ENCODE measurements at places on chromosomes 2 and 18.

DNA sequence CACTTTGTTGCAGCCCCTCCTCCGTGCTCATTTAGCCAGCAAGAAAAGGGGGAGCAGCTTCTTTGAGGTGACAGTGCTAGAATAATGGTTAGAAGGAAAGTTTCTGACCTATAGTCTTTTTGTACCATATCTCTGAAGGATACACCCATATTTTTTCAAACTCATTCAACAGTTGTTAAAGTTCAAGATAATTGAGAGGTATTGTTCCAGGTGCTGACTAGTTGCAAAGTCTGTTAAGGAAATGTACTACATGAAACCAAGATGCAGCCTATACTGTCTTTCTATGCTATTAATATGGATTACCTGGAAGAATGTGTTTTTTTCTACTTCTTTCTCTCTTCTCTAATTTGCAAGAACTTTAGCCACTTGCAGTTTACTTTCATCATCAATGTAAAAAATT lies 495.0 kb downstream of the PARD3B start:
- DNase-seq, result no peak

- DNase-seq, result no peak
Measured at GRCh38 chr18:48003426-48004349, 73.2 kb upstream of the SMAD2 start.

GRCh38 chr18:54127759-54128378 lies 96.6 kb downstream of the MBD2 start:
- DNase-seq, result peak; percentile 47

- no peak for DNase-seq
Measured at GRCh38 chr2:69798909-69799526, 30.4 kb upstream of the GMCL1 start.

GRCh38 chr2:28552045-28552823 lies 56.4 kb downstream of the PLB1 start:
- no peak for DNase-seq

DNA sequence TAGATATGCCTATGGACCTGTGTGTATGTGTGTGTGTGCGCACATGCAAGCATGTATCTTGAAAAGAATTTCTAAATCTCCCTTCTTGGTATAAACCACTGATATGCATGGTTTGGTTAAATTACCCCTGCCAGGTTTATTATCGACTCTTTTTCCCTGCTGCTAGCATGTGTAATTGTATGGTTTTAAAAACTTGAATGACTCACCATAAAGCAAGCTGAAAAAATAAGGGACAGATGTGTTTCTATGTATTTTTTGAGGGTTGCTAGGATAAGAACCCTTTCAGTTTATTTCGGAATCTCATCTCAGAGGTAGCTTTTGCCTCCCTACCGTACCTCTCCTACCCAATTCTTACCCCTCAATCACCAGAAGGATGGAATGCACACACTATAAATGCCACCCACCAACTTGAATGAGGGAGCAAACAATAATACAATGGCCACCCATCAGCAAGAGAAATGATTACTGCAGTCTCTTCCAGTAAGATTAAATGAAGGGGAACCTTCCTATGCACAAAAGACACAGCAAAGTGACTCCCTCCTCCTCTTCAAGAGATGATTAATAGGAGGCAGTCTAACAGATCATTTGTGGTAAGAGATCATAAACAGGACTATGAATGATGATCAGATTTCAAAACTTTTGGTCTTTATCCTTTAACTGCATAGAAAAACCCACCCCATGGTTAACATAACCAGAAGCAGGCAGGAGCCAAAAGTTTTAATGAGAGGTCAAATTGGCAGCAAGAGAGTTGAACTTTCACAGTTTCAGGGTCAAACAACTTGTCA lies 357.2 kb downstream of the SATB2 start:
- no peak for DNase-seq

Measured in SK-N-DZ (cell line).